ENCODE measurements at places on chromosomes 11 and 22.

DNA sequence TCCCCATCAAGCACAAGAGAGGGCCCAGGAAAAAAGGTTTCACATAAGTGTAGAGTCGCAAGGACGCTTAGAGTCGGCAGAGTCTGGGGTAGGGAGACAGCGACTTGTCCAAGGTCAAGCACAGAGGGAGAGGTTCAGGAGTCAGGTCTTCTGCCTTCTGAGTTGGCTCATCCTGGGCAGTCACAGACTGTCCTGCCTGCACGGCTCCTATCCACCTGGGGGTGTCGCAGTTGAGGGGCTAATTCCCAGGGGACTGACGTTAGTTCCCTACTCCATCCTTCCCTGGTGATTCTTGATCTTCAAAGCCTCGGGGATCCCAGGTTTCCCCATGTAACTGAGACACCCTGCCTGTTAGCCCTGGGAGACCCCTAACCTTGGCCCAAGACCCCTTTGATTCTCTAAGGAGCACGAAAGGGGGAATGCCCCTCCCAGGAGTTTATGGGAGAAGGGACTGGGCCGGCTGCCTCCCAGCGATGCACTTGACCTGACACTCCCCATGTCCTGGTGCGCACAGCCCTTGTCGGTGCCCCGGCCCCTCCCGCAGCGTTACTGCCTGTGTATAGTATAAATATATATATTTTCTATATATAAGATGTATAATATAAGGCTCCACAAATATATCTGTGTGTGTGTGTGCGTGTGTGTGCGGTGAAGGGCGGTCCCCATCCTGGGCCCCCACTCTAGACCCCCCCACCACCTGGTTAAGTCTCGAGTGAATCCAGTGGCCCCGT is 14.7 kb upstream of the TAB1 start:
- DNase-seq = no peak

DNA sequence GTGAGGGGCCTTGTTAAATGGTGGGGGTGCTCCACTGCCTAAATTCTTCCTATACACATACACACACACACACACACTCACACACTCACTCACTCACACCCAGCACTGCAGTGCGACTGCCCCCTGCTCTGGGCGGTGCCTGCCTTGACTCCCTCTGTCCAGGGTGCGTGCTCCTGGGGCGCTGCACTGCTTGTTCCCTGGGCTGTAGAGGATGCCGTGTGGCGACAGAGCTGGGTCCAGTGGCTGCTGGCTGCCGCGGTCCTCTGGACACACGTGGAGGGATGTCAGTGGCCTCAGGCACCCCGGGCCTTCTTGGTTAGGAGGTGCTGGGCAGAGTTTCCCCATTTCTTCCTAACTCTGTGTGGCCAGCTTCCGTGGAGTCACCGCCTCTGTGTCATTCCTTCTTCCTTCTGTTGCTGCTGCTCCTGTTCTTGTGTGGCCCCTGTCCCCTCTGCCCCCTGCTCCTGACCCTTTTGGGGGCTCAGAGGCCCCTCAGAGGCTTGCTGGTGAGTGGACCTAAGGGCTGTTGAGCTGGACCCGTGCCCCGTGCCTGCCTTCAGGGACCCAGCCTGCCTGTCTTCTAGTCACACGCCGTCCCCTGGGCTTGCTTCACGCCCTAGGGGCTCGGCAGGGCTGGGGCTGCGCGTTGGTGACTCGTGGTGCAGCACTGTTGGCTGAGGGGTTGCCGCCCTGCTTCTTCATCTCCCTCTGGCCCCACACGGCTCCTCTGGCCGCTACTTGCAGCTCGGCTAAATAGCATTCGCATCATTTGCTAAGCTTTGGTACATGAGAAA is 147.0 kb downstream of the TBC1D22A start:
- DNase-seq = no peak

DNA sequence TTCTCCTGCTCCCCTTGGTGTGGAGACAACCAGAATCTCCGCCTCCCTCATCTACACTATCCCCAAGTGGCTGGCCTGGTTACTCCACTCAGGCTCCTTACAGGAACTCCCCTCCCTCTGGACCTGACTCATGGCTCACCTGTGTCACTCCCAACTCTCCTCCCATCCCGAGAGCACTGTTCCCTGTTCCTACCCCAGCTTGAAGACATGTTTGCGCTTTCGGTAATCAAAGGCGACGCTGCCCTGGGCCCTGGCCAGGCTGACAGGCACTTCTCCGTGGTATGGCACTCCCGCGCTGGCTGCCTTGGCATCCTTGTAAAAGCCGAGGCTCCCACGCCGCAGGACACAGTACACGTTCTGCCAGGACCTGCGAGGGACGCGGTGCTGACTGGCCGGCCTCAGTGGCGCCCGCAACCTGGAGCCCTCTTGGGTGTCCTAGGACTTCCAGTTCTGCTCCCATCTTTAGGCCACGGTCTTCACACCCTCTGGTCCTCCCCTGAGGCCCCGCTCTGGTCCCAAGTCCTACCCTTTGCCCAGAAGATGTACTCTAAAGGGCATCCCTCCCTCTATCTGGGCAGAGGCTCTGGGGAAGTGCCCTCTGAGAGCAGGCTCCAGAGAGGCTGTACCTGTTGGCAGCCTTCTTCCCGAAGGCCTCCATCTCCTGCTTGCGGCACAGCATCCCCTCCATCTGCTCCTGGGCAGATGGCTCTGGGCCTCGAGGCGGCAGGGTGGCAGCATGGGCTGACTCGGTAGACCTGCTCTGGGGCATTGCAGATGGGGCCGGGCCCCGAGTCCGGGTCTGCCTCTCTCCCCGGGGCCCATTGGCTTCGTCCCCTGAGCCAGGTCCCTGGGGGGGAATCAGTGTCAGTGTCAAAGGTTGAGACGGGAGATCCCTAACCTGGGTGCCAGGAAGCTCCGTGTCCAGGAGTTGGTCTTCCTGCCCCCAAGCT is 9.4 kb upstream of the RBM4B start:
- no peak for DNase-seq

DNA sequence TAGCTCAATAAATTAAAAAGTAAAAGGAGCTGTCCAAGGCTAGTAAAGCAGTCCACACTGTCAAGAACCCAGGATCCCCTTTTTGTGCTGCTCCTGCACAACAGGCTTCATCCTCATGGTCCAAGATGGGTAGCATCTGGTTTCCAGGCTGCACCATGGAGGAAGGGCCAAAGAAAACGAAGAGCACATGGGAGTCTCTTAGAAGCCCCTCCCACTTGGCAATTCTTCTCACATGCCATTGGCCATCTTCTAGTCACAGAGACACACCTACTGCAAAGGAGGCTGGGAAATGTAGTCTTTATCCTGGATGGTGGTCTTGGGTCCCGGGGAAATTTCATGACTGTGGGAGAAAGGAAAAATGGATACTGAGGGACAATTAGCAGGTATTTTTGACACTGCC is 37.8 kb downstream of the PRR5L start:
- DNase-seq = no peak

DNA sequence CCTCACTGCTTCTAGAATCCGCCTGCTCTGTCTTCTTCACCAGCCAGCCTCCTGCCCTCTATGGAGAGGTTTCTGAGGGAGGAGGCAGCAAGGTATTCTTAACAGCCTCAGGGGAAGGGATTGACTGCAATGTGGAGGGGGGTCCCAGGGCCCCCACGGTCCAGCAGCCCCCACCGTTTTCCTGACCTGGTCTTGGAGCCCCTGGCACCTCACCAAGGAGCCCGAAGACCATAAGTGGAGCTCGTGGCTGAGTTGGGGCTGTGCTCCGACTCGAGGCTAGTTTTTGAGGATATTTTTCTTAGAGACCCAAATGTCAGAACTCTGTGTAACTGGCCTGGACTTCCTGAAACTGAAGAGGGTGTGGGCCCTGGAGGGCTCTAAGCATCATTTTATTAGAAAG is 590.0 kb downstream of the BRD1 start:
- DNase-seq = no peak

- DNase-seq = peak; percentile 29
Measured at GRCh38 chr11:45267052-45267451, 19.1 kb downstream of the SYT13 start.

DNA sequence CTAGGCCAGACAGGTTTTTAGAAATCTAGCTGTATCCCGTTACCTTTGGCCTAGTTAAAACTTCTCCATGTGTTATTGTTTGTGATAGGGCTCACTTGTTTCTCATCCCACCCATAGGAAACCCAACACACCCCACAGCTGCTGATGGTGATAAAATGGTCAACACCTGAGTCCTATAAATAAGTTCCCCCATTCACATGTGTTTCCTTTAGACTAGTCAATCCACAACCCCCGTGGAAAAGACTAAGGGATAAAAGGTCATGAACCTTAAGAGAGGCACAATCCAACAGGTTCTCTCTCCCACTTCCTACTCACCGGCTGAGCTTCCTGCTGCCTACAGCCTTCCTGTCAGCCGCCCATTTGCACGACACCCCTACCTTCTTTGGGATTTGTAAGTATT is 768.4 kb downstream of the JRKL start:
- no peak for DNase-seq

- no peak for DNase-seq
Measured at GRCh38 chr11:119266063-119266462, 50.9 kb downstream of the MCAM start.

GRCh38 chr11:119305556-119306372 is 11.2 kb downstream of the MCAM start:
- no peak for DNase-seq

DNA sequence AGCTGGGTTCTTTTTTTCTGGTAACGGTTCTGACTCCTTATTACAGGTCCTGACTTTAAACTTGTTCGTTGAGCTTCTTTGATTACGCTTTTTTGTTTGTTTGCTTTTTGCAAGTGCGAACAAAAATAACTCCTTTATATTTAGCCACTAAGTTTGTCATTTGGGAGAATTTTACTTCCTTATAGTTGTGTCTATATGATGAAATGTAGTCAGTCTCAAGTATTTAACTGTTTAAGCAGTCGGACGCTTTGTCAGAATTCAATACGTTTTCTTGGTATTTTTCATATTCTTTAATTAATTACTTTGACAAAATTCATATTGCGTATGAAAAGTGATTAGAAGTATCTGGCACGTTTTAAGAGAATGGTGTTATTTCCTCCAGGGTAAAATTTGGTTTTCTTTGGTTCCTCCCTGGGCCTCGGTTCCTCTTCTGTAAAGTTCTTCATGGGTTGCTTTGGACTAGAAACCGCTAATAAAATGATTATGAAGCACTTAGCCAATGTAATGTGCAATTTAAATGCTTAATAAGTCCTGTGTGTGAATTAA is 1.3 kb downstream of the CBL start:
- no peak for DNase-seq

- no peak for DNase-seq
Measured at GRCh38 chr11:118851970-118852369, 31.7 kb upstream of the CXCR5 start.

GRCh38 chr11:114401311-114401710 is 845 bp downstream of the RBM7 start:
- peak; percentile 4 for DNase-seq

- DNase-seq = no peak
Measured at GRCh38 chr22:47198801-47199251, 436.4 kb downstream of the TBC1D22A start.

DNA sequence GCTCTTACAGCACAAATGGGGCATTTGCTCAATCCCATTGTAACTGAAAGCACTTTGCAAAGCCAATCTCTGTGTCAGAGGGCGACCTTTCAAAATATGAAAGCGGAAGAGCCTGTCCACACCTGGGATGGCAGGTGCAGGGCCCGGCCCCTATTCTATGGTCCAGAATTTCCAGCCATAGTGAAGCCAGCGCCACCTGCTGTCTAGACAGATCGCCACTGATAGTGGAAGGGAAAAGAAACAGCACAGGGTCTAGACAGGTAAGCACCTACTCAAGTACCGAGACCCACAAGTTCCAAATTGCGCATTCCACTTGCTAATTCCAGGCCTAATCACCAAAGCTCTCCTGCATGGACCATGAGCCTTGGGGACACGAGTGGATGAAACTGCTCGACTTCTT is 141.4 kb downstream of the NTM start:
- peak; percentile 5 for DNase-seq
